ENCODE measurements at places on chromosomes 6 and 20.

- DNase-seq = no peak
Measured at GRCh38 chr20:46062151-46062550, 27.6 kb downstream of the NCOA5 start.

DNA sequence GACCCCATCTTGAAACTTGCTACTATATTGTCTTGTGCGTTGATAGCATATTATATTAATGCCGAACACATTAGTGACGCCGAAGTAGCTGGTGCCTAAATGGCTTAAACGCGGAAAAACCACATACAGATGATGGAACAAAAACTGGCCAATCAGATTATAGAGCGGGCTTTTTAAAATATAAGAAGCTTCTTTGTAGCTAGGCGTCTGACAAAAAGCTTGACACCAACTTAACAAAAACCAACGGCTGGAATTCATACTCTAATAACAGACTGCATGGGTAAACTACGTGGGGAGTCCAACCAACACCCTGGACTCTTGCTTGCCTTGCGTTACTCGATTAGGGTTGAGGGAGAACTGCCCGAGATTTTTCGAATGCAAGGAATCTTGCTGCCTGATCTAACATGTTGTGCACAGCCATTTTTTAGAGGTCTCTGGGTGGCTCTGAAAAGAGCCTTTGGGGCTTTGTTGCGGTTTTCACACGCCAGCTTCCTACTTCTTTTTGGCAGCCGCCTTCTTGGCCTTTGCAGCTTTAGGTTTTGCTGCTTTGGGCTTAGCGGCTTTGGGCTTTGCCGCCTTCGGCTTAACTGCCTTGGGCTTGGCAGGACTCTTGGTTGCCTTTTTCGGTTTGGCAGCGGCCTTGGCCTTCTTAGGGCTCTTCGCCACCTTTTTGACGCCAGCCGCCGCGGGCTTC is 45.7 kb downstream of the OR2B2 start:
- DNase-seq = no peak

GRCh38 chr20:64220891-64221527 is 34.5 kb upstream of the PCMTD2 start:
- DNase-seq = no peak

GRCh38 chr20:35312318-35312717 is 20.1 kb upstream of the FAM83C start:
- DNase-seq = peak; percentile 82

DNA sequence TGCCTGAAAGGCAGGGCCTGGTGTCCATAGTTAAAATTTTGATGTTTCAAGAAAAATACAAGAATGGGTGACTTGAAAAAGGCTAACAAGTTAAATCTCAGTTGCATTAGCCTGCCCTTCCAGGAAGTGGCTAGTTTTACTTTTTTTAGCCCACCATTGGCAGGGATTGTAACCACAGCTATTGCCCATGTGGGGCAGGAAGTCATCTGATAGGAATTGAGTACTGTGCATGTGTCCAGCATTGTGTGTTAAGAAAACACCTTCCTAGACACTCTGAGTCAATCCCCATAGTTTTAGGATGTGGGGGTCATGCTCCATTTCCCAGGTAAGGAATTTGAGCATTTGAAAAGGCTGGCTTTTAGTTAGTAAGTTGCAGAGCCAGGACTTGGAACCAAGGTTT is 26.9 kb downstream of the LYRM2 start:
- DNase-seq = no peak

Measured in A549 (cell line).